ENCODE measurements at places on chromosomes 12 and 14.

GRCh38 chr14:74083784-74084276, 423 bp downstream of the ALDH6A1 start:
- no peak for DNase-seq

DNA sequence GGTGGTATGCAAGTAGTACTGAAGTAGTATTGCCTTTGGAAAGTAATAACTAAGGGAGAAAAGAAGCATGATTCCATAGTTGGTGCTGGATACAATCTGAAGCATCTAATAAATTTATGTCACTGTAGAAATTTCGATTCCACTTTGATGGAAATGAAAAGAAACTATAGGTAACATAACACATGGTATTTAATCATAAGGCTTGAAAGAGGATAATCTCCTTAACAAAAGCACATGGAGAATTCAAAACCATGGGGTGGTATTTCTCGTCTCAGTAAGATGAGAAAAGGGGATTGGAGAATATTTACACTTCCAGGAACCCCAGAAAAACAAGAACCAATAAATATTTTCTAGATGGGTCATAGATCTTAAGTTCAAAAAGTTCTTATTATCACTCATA, 72.7 kb downstream of the NDUFA12 start:
- no peak for DNase-seq

DNA sequence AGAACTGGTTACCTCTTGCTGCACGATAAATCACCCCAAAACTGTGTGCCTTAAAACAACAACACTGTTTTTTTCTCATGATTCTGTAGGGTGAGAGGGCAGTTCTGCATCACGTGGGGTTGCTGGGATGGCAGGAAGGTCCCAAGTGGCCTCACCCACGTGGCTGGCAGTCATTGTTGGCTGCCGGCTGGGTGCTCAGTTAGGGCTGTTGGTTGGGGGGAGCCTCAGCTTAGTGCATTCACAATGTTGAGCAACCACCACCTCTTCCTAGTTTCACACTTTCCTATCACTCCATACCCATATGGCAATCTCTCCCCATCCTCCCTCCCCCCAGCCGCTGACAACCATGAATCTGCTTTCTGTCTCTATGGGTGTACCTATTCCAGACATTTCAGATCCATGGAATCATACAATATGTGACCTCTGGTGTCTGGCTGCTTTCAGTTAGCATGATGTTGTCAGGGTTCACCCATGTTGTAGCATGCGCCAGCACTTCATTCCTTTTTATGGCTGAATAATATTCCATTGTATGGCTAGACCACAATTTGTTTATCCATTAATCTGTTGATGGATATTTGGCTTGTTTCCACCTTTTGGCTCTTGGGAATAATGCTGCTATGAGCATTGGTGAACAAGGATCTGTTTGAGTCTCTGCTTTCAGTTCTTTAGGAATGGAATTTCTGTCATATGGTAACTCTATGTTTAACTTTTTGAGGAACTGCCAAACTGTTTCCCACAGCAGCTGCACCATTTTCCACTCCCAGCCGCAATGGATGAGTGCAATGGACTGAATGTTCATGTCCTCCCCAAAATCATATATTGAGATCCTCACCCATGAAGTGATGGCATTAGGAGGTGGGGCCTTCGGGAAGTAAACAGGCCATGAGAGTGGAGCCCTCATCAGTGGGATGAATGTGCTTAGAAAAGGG, 11.2 kb upstream of the POP5 start:
- no peak for DNase-seq

DNA sequence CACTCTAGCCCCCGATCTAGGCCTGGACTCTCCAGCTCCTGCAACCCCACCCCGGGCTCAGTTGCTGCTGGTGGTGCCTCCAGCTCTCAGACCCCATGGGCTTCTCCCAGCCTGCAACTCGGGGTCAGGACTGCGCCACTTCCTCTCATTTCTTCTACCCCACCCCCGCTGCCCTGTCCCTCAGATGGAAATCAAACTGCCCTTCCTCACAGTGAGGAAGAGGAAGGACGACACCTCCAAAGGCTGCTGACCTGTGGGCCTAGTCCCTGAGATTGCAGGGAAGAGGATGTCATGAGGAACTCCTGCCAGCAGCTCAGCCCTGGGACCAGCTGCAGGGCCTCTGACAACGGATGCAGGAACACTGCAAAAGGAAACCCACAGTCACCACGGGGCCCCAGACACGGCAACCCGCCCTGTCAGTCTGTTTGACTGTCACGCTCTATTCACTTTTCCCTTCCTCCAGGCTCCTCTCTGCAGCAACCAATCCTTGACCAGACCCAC, 29.3 kb upstream of the PNMA1 start:
- peak; percentile 58 for DNase-seq

GRCh38 chr12:116933091-116933490, 22.3 kb downstream of the FBXW8 start:
- DNase-seq = no peak

DNA sequence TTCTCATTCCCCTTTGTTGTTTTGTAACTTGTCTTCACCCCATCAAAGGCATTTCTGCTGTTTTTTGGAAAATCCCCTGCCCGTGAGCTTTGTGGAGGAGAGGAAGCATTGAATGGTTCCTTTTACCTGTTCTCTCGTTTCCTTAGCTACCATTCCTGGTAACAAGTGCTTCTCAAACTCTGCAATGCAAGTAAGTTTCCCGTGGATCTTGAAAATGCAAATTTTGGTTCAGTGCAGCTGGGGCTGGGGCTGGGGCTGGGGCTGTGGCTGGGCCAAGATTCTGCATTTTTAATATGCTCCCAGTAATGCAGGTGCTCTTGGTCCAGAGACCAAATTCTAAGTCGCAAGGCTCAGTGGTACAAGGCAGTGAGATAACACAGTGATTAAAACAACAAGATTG, 151.6 kb downstream of the TTLL5 start:
- DNase-seq = no peak

DNA sequence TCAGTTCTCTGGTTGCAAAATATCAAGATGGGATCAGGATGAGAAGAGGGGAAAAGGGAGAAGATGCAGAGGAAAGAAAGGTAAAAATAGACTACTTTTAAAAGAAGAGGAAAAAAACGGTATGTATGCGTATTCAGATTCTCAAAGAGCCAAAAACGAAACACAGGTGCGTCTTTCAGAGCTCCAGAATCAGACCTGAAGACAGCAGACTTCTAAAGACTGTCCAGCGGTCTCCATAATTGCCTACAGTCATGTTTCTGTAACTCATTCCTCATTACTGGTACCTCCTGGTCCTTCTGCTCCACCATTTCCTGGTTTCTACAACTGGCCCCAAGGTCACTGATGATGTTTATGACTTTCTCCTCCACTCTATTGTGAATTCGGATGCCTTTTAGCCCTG, 12.4 kb upstream of the KCNA5 start:
- DNase-seq = no peak

DNA sequence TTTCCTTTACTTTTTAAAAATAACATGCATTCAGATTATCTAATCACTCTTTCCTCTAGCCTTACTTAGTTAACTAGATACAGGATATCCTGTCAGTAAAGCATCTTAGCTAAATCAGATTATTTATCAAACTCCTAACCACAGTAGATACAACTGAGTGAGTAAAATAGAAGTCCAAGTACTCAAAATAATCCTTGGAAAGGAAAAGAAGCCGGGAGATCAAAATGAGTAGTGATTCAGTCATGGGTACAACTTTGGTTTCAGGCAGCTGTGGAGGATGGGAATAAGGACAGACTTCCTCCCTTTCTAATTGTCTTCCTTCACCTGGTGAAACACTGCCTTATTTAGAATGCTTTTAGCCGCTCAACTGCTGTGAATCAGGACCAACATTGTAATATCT, 29.4 kb downstream of the GNG2 start:
- no peak for DNase-seq

DNA sequence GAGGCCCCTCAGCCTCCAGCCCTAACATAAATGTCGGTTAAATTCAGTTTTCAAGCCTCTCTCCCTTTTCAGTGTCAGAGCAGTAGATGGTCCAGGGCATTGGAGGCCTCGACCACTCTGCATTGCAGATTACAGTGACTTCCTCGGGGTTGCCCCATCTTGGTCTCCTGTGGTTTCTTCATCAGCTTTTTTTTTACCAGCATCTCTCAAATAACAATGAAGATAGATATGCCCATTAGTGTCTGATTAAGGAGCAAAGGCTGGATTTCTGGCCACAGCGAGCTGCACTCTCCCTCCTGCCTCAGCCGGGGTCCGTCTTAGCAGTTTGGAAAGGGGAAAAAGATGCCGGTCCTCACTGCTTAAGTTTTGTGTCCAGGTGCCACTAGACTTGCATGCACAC, 49.7 kb downstream of the C14orf132 start:
- no peak for DNase-seq

DNA sequence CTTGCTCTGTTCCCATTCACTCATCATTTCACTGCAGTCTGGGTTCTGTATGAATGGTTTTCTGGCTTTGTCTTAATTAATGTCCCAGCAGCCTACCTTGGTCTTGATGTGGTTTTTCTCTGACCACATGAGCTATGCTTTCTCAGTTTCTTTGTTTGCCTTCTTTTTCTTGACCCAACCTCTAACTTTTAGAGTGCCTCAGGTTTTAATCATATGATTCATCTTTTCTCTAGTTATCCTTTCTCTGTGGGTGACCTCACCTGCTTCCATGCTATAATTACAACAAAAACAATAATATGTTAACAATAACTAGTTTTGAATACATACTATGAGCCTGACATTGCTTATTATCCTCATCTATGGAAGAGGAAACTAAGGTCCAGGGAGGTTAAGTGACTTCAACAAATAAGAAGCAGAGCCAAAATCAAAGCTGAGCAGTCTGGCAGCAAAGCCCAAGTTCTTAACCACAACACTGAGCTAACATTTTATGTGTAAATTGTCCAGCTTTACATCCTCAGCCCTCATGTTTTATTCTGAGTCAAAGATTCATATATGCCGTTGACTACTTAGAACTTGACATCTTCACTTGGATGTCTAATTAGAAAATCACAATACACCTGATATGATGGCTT, 4.7 kb upstream of the EPYC start:
- no peak for DNase-seq

- DNase-seq = no peak
These were observed 47.7 kb upstream of the ANP32D start for GRCh38 chr12:48424644-48425043.

DNA sequence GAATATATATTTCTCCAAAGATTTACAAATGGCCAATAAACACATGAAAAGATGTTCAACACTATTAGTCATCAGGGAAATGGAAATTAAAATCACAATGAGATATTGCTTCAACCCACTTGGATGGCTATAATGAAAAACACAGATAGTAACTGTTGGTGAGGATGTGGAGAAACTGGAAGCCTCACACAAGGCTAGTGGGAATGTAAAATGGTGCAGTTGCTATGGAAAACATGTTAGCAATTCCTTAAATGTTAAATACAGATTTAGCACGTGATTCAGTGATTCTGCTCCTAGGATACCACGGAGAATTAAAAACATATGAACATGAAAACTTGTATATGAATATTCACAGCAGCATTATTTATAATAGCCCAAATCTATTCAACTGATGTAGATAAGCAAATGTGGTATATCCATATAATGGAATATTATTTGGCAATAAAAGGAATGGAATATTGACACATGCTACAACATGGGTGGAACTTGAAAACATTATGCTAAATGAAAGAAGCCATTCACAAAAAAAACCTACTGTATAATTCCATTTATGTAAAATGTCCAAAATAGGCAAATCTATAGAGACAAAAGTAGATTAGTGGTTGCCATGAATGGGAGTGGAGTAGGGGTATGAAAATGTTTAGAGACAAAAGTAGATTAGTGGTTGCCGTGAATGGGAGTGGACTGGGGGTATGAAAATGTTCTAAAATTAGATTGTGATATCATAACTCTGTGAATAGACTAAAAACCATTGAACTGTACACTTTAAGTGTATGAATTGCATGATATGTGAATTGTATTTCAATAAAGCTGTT, 227.1 kb upstream of the DDHD1 start:
- DNase-seq = no peak

GRCh38 chr14:44029933-44030332, 477.1 kb downstream of the FSCB start:
- DNase-seq = no peak

GRCh38 chr14:56552615-56553014, 27.0 kb upstream of the TMEM260 start:
- DNase-seq = no peak

- DNase-seq = no peak
These were observed 92.7 kb downstream of the LRRC74A start for GRCh38 chr14:76918782-76919394.

GRCh38 chr12:3313066-3313465, 177.9 kb upstream of the PRMT8 start:
- no peak for DNase-seq

GRCh38 chr12:28390761-28391385, 200.6 kb downstream of the CCDC91 start:
- DNase-seq = no peak

GRCh38 chr14:64450255-64450654, 15.0 kb upstream of the AKAP5 start:
- DNase-seq = no peak

DNA sequence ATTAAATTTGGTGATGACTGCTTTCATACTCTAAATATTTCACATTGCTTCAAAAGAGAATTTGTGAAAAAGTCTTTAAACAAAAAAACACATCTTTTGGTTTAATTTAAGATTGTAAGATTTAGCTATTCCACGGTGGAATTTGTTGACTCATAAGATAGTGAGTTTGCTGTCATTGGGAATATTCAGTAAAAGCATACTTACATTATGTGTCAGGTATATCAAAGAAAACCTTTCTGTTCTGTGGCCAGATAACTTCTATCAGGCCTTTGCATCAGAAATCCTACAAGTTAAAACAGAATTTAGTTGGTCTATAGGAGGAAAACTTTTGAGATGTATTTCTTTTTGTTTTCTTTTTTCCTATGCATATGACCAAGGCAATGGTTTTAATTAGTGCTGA, 148.8 kb upstream of the E2F7 start:
- no peak for DNase-seq

- no peak for DNase-seq
These were observed 197.0 kb upstream of the EEA1 start for GRCh38 chr12:93126069-93126474.

GRCh38 chr14:89965839-89966238, 10.1 kb downstream of the TDP1 start:
- DNase-seq = no peak

- DNase-seq = no peak
These were observed 62.2 kb downstream of the TECPR2 start for GRCh38 chr14:102424923-102425322.

DNA sequence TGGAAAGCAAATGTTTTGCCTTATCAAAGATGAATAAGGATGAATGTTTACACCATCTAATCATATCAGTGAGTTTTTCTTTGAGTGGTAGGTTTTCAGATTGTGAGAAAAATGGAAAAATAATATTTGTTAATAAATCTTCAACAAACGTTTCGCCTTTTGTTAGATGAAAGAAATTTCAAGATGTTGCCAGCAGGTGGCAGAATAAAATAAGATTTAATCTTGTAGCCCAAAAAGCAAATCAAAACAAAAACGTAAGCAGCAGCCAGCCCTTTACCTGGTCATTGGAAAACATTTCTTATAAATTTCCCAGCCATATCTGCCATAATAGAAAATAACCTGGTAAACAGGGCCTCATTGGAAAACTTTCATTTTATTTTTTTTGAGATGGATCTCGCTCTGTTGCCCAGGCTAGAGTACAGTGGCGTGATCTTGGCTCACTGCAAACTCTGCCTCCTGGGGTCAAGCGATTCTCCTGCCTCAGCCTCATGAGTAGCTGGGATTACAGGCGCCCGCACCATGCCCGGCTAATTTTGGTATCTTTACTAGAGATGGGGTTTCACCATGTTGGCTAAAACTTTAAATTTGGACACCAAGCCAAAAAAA, 15.4 kb upstream of the TMEM120B start:
- peak; percentile 81 for DNase-seq

GRCh38 chr12:5620896-5621295, 189.0 kb downstream of the NTF3 start:
- no peak for DNase-seq

- DNase-seq = peak; percentile 85
These were observed 3.9 kb upstream of the LRP1 start for GRCh38 chr12:57124261-57124877.

All from CD4-positive, alpha-beta T cell treated with Interferon alpha-2 for 1 hour (primary cell).